ENCODE measurements at places on chromosomes 11 and 22. TPM values are rescaled to one million over a fixed set of nuclear protein-coding genes. Genes with fewer than 3 reads are reported as not detected.

GRCh38 chr22:39522567-39523300, 2.4 kb downstream of the ATF4 start:
- peaks cover 38% of the 10 kb centered on the region for H3K36me3 ChIP-seq
- H3K27me3 ChIP-seq, result no peaks in the 10 kb centered on the region
- H3K4me1 ChIP-seq, result peaks cover 41% of the 10 kb centered on the region
- H3K27ac ChIP-seq, result peak overlapping the region; percentile 99
- DNase-seq, result no peak

DNA sequence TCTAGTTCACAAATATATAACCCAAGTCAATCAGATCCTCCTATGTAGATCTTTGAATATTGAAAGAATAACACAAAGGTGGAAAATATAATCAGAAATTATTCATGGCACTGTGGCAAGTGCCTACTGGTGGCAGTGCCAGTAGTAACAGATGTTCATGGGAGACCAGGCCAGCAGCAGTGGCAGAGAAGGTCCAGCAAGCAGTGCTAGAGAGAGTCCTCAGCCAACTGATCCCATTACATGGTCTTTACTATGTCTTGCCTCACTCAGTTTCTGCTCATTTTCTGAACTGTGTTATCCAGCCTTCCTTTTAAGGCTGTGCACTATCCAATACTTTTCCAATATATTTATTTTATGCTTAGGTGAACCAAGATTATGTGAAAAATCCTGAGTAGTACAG, 124.9 kb downstream of the MRTFA start:
- no peak overlapping the region for H3K27ac ChIP-seq
- H3K4me3 ChIP-seq, result no peak overlapping the region
- DNase-seq, result no peak
- H3K27me3 ChIP-seq, result no peaks in the 10 kb centered on the region
- no peaks in the 10 kb centered on the region for H3K36me3 ChIP-seq

DNA sequence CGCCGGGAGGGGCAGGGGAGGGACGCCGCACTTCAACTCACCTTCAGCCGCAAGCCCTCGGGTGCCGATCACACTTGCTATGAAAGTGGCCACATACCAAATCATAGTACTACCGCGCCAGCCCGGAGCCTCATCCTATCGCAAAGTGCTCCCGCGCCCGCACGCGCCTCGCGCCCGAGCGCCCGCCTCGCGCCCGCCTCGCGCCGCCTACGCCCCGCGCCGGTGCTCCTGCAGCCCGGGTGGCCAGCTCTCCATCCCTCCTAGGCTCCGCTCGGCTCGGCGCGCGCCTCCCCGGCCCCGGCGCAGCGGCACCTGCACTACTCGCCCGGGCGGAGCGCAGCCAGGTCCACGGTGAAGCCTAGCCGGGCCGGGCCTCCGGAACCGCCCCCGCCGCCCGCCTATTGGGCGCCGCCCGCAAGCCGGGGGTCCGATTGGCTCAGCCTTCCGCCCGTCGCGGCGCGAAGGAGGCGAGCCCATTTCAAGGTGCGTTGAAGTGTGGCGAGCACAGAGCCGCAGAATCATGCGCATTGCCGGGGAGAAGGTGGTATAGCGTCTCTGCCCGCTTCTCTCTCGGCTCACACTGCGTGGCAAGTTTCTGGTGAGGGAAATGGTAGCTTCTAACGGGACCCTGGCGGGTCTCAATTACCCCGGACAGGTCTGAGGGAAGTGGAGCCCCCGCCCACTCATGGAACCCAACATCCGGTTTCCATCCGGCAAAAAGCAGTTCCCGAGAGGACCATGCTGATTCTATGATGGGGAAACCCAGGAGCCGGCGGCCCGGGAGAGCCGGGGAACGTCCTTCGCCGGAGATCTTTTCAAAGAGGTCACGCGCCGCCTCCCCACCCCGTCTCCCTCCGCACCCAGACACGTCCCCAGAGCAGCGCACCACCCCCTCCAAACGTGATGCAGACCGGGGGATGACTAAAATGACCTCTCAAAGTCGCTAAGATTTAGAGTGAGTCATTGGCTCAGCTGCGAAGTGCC, at the start of gene IGSF9B:
Gene IGSF9B, minus strand, starts transcription at position 319 of the 984 bp plus-strand sequence. Its CDS starts 214 bp downstream, at position 105.
- no peak within 1 kb of the TSS for H3K27ac ChIP-seq
- H3K4me1 ChIP-seq, result peaks cover 14% of the 10 kb centered on the region
- no peaks in the 10 kb centered on the region for H3K36me3 ChIP-seq
- H3K4me3 ChIP-seq, result peak within 1 kb of the TSS; percentile 90
- peak; percentile 86 for DNase-seq

Gene SYT9
- 0.42 TPM for total RNA-seq

DNA sequence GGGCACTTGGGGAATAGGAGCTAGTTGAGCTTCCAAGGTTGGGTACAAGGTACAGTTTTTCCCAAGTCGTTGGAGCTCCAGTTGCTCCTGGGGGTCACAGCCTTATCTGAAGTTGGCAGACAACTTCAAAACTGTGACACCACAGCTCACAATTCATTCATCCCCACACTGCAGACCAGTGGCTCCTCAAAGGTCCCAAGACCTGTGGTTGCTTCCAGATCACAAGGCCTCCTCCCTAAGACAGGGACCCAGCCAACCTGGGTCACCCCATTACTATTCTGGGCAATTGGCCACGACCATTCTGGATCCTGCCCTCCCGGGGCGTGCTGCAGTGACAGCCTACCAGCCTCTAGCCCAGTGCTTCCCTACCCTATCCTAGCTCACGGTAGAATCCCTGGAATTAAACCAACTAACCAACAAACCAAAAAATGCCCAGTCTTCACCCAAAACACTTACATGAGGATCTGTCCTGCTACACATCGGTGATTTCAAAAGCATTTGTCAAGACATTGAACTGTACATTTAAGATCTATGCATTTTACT, 862 bp upstream of the PDXP start:
- H3K4me1 ChIP-seq, result peaks cover 26% of the 10 kb centered on the region
- no peak for DNase-seq
- H3K36me3 ChIP-seq, result peaks cover 1% of the 10 kb centered on the region

- no peak overlapping the region for H3K4me3 ChIP-seq
- H3K27me3 ChIP-seq, result no peaks in the 10 kb centered on the region
- no peaks in the 10 kb centered on the region for H3K4me1 ChIP-seq
- DNase-seq, result no peak
- no peaks in the 10 kb centered on the region for H3K36me3 ChIP-seq
- H3K27ac ChIP-seq, result no peak overlapping the region
These were observed 35.9 kb upstream of the LYVE1 start for GRCh38 chr11:10604340-10604748.

Gene DLAT
- 36.7 TPM for total RNA-seq

DNA sequence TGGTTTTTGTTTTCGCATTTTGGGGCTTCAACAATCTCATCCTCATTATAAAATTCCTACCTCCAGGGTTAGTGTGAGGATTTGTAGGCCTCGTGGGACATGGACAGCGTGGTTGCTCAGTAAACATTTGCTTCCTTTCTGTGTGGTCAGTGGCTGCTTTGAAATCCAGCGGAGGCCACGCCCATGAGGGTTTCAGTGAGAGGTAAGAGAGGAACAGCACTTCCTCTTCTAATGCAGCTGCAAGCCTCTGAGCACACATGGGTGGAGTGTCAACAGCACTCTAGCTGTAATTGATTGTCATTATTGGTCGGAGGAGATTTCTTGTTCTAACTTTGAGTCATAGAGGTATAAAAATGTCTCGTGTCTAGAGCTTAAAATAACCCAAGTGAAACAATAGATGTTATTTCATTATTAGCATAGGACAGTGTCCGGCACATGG, 6.0 kb upstream of the ARHGAP42 start:
- H3K27ac ChIP-seq, result peak overlapping the region; percentile 38
- peaks cover 16% of the 10 kb centered on the region for H3K4me1 ChIP-seq
- H3K4me3 ChIP-seq, result no peak overlapping the region
- no peaks in the 10 kb centered on the region for H3K27me3 ChIP-seq
- no peaks in the 10 kb centered on the region for H3K36me3 ChIP-seq
- no peak for DNase-seq

DNA sequence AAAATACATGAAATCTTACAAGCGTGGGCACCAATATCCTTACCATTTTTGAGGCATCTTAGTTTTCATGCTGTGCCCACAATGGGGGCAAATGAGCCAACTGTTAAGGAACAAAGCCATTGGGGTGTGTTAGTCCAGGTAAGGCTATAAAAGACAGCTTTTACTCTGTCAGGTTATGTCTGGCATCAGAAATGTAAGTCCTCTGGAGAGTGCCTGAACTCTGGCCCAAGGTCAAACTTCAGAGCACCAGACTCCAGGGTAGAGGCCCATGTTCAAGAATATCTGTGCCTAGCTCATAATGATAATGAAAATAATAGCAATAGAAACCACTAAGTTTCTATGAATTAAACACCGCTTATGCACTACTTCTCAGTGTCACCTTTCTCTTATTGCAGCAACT, 105.5 kb downstream of the CSNK2A3 start:
- DNase-seq, result no peak
- peaks cover 1% of the 10 kb centered on the region for H3K36me3 ChIP-seq
- H3K4me3 ChIP-seq, result no peak overlapping the region
- H3K4me1 ChIP-seq, result peaks cover 8% of the 10 kb centered on the region

DNA sequence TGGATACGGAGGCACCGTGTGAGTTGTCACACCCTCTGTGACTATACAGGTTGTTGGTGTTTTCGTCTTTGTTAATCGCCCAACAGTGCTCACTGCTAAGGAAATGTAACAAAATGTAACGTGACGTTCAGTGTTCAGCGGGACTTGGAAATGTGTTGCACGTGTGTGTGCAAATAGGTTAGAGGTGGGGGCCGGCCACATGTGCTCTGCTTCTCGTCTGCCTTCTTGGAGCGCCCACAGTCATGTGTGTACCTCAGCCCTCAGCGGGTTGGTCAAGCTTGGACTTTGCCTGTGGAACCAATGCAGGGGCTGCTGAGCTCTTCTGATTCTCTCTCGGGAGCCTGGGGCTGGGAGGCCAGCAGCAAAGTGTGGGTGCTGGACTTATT, 7.4 kb upstream of the SMIM38 start:
- H3K27me3 ChIP-seq, result peaks cover 4% of the 10 kb centered on the region
- DNase-seq, result no peak
- H3K27ac ChIP-seq, result peak overlapping the region; percentile 57
- H3K36me3 ChIP-seq, result peaks cover 9% of the 10 kb centered on the region

- no peaks in the 10 kb centered on the region for H3K27me3 ChIP-seq
- no peak overlapping the region for H3K4me3 ChIP-seq
- no peaks in the 10 kb centered on the region for H3K4me1 ChIP-seq
- DNase-seq, result no peak
- no peaks in the 10 kb centered on the region for H3K36me3 ChIP-seq
These were observed 13.8 kb upstream of the TFIP11 start for GRCh38 chr22:26525946-26526564.

Gene MORC2
- total RNA-seq, result 50.1 TPM

DNA sequence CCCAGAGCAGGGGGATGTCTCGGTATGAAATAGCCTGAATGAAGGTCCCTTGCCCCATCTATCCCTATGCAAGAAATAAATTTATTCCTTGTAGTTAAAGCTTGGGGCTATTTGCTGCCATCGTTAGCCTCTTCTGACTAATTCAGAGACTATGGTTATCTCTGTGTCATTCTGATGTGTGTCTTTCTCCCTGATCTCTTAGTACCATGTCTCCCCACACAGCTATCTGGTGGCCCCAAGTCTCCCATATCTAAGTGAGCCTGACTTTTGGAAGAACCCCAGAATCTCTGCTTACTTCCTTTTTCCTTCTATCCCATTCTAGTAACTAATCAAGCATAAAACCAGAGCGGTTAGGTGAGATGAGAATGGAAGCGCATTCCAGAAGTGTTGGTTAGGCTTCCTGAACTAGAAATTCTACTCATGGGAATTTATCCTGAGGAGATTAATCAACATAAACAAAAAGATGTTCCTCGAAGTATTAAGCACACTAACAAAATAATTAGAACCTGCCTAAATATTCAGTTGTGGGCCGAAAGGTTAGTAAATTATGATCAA, 71.4 kb upstream of the BMAL1 start:
- H3K27me3 ChIP-seq, result peaks cover 8% of the 10 kb centered on the region
- H3K36me3 ChIP-seq, result no peaks in the 10 kb centered on the region
- no peak for DNase-seq
- no peak overlapping the region for H3K27ac ChIP-seq
- H3K4me1 ChIP-seq, result peaks cover 12% of the 10 kb centered on the region
- no peak overlapping the region for H3K4me3 ChIP-seq
